Activated CD8-positive, alpha-beta T cell treated with anti-CD3 and anti-CD28 coated beads for 36 hours (primary cell): ENCODE measurements at places on chromosomes 13 and 19. TPM values are rescaled to one million over a fixed set of nuclear protein-coding genes. Genes with fewer than 3 reads are reported as not detected.
A peak's percentile ranks its signal among the peaks of the same experiment; 100 is the strongest.

The LGALS14 gene
- total RNA-seq = not detected

The S1PR4 gene
- 48.5 TPM for total RNA-seq

The NOTCH3 gene
- total RNA-seq = 0.16 TPM

The ZIK1 gene
- total RNA-seq = 6.5 TPM

The CATSPERD gene
- total RNA-seq = not detected

The ZNF724 gene
- total RNA-seq = 15.6 TPM

The N4BP2L2 gene
- 84.5 TPM for total RNA-seq

The TPGS1 gene
- 9.3 TPM for total RNA-seq

The ZNF575 gene
- total RNA-seq = 1.2 TPM

GRCh38 chr13:22625691-22626090 is 555.1 kb upstream of the SGCG start:
- H3K4me3 ChIP-seq = no peak overlapping the region
- H3K36me3 ChIP-seq = no peaks in the 10 kb centered on the region
- no peaks in the 10 kb centered on the region for H3K27me3 ChIP-seq
- no peaks in the 10 kb centered on the region for H3K4me1 ChIP-seq

DNA sequence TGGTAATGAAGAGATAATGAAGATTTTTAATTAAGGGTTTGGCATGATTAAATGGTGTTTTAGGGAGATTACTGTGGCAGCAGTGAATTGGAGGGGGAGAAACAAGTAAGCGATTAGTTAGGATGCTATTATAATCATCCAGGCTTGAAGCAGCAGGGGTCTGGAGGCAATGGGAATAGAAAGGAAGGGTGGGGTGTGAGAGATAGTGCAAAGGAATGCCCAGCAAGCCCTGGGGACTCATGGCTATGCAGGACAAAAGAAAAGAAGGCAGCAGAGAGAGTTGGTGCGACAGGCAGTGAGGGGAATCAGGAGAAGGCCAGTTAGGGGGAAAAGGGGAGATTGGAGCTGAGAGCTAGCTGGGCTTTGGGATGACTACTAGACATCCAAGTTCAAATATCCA is 34.5 kb downstream of the SOX21 start:
- no peaks in the 10 kb centered on the region for H3K4me1 ChIP-seq
- no peak overlapping the region for H3K4me3 ChIP-seq
- H3K27me3 ChIP-seq = peaks cover 32% of the 10 kb centered on the region
- H3K27ac ChIP-seq = no peak overlapping the region

GRCh38 chr19:17484520-17485185 is 14.3 kb downstream of the SLC27A1 start:
- DNase-seq = no peak
- H3K4me1 ChIP-seq = peaks cover 25% of the 10 kb centered on the region
- no peak overlapping the region for H3K27ac ChIP-seq
- no peaks in the 10 kb centered on the region for H3K27me3 ChIP-seq
- H3K4me3 ChIP-seq = no peak overlapping the region

DNA sequence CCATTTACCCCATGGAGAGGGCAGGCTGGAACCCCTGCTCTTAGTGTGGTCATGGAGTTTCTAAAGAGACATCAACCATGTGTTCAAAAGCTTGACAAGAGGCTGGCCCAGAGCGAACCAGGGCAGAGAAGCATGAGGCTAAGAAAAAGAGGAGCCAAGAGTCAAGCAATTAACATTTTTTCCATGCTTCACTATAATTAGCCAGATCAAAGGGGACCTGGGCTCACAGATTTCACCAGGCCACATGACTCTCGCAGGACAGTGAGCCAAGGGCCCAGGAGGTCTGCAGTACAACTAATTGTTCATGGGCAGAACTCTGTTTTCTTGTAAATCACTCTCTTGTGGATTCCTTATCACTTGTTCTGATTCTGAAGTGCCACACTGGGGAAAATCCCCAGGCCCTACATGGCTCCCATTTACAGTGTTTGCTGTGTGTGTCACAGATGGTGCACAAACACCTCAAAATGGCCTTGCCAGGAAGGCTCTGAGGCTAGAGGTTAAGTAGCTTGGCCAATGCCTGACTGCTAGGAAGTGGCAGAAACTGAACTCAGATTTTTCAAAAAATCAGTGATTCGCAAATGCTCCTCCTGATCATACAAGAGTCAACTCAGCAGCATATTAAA is 101.2 kb downstream of the LHFPL6 start:
- H3K36me3 ChIP-seq = no peaks in the 10 kb centered on the region
- no peak overlapping the region for H3K27ac ChIP-seq
- H3K4me1 ChIP-seq = no peaks in the 10 kb centered on the region
- peaks cover 3% of the 10 kb centered on the region for H3K27me3 ChIP-seq
- DNase-seq = no peak
- H3K4me3 ChIP-seq = no peak overlapping the region

- no peak for DNase-seq
- H3K36me3 ChIP-seq = no peaks in the 10 kb centered on the region
- no peak overlapping the region for H3K27ac ChIP-seq
- H3K4me3 ChIP-seq = no peak overlapping the region
- peaks cover 13% of the 10 kb centered on the region for H3K27me3 ChIP-seq
- H3K4me1 ChIP-seq = peaks cover 3% of the 10 kb centered on the region
Observed at GRCh38 chr19:5436106-5436947, 18.9 kb upstream of the ZNRF4 start.

GRCh38 chr19:13796301-13797057 is 1.2 kb downstream of the ZSWIM4 start:
- H3K36me3 ChIP-seq = no peaks in the 10 kb centered on the region
- no peaks in the 10 kb centered on the region for H3K27me3 ChIP-seq
- H3K27ac ChIP-seq = peak overlapping the region; percentile 83
- peak overlapping the region; percentile 82 for H3K4me3 ChIP-seq
- H3K4me1 ChIP-seq = peaks cover 23% of the 10 kb centered on the region
- DNase-seq = peak; percentile 44

GRCh38 chr13:40458720-40458990 is 207.8 kb downstream of the FOXO1 start:
- DNase-seq = no peak
- H3K4me3 ChIP-seq = no peak overlapping the region
- no peaks in the 10 kb centered on the region for H3K36me3 ChIP-seq
- no peaks in the 10 kb centered on the region for H3K27me3 ChIP-seq

- peaks cover 56% of the 10 kb centered on the region for H3K4me1 ChIP-seq
- peak overlapping the region; percentile 61 for H3K4me3 ChIP-seq
- peak; percentile 87 for DNase-seq
- peaks cover 9% of the 10 kb centered on the region for H3K36me3 ChIP-seq
Observed at GRCh38 chr19:17079710-17080439, 4.3 kb downstream of the MYO9B start.

- peaks cover 9% of the 10 kb centered on the region for H3K4me1 ChIP-seq
- no peak overlapping the region for H3K27ac ChIP-seq
Observed at GRCh38 chr19:50036908-50037307, 11.1 kb downstream of the ZNF473 start.

DNA sequence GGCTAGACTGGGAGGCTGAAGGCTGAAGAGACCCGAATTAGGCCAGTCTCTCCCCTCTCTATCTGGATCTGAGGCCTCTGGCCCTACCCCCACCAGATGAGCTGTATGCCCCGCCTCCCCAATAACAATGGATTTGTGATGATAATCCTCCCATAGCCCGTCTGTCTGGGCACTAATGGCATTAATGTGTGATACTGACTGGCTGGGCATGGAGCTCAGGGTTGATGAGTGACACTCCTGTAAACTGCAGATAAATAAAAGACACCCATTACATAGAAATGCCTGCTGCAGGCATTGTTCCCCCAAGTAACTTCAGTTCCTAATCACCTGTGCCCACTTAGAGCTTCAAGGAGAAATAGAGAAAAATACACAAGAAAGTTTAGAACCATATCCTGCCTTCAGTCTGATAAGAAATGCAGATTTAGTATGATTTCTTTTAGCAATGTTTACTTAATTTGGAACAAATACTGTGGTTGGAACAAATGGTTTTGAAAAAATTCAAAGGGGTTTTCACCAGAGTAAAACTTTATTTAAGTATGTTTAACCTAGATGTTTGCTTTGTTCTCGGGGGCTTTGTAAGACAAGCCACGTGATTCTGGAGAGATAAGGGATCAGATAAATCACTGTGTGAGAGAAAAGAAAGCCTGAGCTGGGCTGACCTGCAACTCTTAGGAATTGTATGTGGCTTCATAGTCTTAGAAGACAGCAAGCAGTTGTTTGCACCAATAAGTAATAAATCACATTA is 60.3 kb downstream of the TNFRSF19 start:
- no peaks in the 10 kb centered on the region for H3K4me1 ChIP-seq
- DNase-seq = no peak
- no peaks in the 10 kb centered on the region for H3K36me3 ChIP-seq

DNA sequence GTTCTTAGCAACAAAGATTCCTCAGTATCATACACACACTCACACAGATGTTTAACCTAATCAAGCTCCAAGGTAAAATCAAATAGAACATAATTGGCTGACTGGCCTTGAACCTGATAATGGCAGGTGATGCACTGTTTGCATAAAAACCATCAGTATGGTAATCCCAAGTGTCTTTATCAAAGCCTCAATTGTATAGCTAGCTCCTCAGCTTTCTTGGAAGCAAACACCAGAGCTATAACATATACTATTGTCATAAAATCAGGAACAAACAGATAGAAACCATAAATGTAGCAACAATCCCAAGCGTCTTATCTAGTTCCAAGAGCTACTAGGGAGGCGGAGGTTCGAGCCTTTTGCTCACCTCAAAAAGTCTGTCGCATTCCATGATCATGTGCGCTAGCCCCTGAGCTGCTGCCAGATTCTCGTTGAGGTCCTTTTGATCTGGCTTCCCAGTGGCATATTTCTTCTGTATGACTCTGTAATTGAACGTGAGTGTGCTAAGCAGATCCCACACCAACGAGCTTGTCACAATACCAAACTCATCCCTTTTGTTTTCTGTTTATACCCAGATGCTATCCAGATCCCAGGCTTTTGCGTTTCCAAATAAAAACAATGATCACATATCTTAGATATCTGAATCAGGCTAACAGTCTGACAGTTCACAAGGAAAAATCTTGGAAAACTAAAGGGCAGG is 95.3 kb downstream of the KL start:
- H3K36me3 ChIP-seq = no peaks in the 10 kb centered on the region
- no peaks in the 10 kb centered on the region for H3K4me1 ChIP-seq
- no peak overlapping the region for H3K4me3 ChIP-seq

- peaks cover 31% of the 10 kb centered on the region for H3K4me1 ChIP-seq
- H3K36me3 ChIP-seq = no peaks in the 10 kb centered on the region
- H3K27me3 ChIP-seq = no peaks in the 10 kb centered on the region
- no peak for DNase-seq
- H3K27ac ChIP-seq = no peak overlapping the region
Observed at GRCh38 chr13:40178130-40178529, 488.3 kb downstream of the FOXO1 start.

DNA sequence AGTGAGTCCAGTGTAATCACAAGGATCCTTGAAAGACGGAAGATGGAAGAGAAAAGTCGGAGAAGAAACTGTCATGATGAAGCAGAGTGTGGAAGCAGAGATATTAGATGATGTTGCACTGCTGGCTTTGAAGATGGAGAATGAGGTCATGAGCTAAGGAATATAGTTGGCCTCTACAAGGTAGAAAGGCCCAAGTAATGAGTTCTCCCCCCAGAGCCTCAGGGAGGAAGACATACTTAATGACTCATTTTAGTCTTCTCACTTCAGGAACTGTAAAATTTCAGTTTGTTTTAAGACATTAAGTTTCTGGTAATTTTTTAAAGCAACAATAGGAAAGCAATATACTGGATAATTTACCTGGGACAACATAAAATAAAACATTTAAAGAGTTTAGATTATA is 1331.5 kb upstream of the PCDH20 start:
- H3K4me3 ChIP-seq = no peak overlapping the region
- no peak overlapping the region for H3K27ac ChIP-seq
- no peaks in the 10 kb centered on the region for H3K36me3 ChIP-seq
- no peaks in the 10 kb centered on the region for H3K27me3 ChIP-seq
- DNase-seq = no peak
- H3K4me1 ChIP-seq = no peaks in the 10 kb centered on the region

GRCh38 chr13:23243066-23243465 is 62.3 kb downstream of the SGCG start:
- H3K27me3 ChIP-seq = peaks cover 9% of the 10 kb centered on the region
- H3K4me1 ChIP-seq = no peaks in the 10 kb centered on the region
- DNase-seq = no peak
- H3K36me3 ChIP-seq = no peaks in the 10 kb centered on the region

- H3K4me1 ChIP-seq = peaks cover 15% of the 10 kb centered on the region
- no peak overlapping the region for H3K4me3 ChIP-seq
- peaks cover 2% of the 10 kb centered on the region for H3K36me3 ChIP-seq
- H3K27ac ChIP-seq = no peak overlapping the region
- H3K27me3 ChIP-seq = peaks cover 21% of the 10 kb centered on the region
Observed at GRCh38 chr19:51607920-51608562, 22.2 kb downstream of the SIGLEC5 start.

DNA sequence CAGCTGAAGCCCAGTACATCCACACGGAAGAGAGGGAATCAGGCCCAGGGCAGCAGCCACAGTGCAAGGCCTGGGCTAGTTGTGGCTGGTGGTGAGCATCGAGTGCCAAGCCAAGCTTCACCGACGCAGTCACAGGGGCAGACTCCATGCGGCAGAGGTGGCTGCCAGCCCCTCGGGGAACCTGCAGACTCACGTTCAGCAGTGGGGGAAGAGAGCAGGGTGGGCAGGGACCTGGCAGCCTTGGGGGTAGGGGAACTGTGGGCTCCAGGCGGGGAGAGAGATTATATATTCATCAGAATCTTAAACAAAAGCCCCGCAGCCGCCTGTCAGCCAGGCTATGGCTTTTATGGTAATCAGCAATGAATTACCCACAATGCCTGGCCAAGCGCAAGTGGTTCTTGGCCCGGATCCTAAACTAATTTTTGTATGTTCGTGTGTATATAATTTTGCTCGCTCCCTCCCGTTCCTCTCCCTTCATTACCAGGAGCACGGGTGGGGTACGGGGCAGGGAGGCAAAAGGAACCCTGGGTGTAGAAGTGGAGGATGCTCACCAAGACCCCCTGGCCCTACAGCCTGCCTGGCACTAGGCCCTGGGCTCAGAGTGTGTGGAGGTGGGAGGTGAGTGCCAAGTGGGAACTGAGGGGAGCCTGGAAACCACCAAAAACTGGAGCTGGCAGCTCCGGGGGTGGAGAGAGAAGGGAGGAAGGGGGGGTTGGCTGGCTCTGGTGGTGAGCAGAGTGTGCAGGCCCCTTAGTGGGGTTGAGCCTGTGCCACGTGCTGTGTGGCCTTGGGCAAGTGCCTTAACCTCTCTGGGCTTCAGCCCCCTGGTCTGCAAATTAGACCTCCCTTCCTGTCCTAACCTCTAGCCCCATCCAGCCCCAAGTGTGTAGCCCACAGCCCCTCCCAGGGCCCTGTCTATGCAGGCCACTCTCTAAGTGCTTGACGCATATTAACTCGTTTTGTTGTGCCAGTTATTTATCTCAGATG is 31.9 kb downstream of the PTPRS start:
- DNase-seq = no peak
- H3K27ac ChIP-seq = no peak overlapping the region
- peaks cover 4% of the 10 kb centered on the region for H3K4me1 ChIP-seq
- H3K4me3 ChIP-seq = no peak overlapping the region
- no peaks in the 10 kb centered on the region for H3K36me3 ChIP-seq

GRCh38 chr19:41206926-41207750 is 11.9 kb upstream of the AXL start:
- H3K36me3 ChIP-seq = no peaks in the 10 kb centered on the region
- H3K27me3 ChIP-seq = no peaks in the 10 kb centered on the region
- H3K4me1 ChIP-seq = peaks cover 7% of the 10 kb centered on the region
